NCI-H2081 treated with DMSO at 0.1 percent for 48 hours (cell line): ENCODE measurements at places on chromosomes 1 and 21.

- DNase-seq = no peak
Measured at GRCh38 chr1:10286244-10286643, 75.9 kb downstream of the KIF1B start.

GRCh38 chr1:8889925-8890785, 11.7 kb upstream of the ENO1 start:
- no peak for DNase-seq

GRCh38 chr21:38721958-38722357, 83.8 kb upstream of the ETS2 start:
- DNase-seq = no peak

- no peak for DNase-seq
Measured at GRCh38 chr1:227735539-227736285, 477 bp downstream of the SNAP47 start.

GRCh38 chr1:37147906-37148305, 113.6 kb upstream of the GRIK3 start:
- DNase-seq = no peak

GRCh38 chr1:203769505-203770343, 4.7 kb downstream of the LAX1 start:
- peak; percentile 16 for DNase-seq

DNA sequence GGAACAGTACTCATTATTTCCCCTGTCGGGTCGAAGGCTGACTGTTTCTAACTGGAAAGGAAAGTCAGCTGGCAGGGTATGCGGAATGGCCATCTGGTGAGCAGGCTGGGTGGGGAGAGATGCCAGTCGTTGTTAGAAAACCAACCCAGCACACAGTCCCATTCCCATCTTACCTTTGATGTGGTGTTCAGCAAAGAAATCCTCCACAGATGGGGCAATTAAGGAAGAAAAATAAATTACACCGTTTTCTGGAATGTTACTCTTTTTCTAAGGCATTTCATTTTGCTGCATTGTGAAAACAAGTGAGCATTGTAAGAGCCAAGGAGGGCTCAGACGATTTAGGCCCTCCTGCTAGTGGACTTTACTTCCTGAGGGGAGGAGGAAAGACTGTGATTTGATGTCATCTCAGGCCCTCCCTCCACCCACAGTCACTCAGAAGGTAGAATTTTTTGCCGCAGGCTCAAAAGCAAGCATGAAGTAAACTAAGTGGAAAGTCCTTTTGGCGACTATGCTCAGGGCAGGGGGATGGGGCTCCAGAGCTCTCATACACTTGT, at the start of gene SLC16A4:
SLC16A4 (minus strand) TSS at position 335 of the 554 bp plus-strand sequence. CDS start 1,703 bp downstream, outside the sequence.
- no peak for DNase-seq
